ENCODE measurements at places on chromosomes 7 and 10.

DNA sequence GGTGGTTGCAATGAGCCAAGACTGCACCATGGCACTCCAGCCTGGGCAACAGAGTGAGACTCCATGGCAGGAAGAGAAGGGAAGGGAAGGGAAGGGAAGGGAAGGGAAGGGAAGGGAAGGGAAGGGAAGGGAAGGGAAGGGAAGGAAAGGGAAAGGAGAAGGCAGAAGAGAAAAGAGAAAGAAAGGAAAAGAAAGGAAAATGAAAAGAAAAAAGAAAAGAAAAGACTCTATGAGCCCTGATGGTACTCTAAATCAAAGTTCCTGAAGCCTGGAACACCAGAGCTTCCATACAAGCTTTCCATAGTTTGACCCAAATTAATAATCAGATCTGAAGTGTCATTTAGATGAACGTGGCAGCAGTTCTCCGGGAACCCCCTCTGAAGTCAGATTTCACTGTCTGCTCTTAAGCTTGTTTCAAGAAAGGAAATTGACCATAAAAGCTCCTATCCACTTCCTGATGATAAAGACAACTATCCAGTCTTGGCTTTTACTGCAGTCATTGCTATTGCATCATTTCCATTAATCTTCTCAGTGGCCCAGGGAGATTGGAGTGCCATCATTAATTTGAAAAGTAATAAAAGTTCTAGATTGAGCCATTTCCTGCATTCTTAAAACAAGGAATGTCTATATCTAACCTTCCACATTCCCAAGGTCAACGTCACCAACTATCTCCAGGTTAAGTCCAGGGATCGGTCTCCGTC is 44.2 kb upstream of the FRMD4A start:
- DNase-seq, result no peak

- DNase-seq, result peak; percentile 51
Observed at GRCh38 chr7:157139111-157139809, 534 bp downstream of the UBE3C start.

DNA sequence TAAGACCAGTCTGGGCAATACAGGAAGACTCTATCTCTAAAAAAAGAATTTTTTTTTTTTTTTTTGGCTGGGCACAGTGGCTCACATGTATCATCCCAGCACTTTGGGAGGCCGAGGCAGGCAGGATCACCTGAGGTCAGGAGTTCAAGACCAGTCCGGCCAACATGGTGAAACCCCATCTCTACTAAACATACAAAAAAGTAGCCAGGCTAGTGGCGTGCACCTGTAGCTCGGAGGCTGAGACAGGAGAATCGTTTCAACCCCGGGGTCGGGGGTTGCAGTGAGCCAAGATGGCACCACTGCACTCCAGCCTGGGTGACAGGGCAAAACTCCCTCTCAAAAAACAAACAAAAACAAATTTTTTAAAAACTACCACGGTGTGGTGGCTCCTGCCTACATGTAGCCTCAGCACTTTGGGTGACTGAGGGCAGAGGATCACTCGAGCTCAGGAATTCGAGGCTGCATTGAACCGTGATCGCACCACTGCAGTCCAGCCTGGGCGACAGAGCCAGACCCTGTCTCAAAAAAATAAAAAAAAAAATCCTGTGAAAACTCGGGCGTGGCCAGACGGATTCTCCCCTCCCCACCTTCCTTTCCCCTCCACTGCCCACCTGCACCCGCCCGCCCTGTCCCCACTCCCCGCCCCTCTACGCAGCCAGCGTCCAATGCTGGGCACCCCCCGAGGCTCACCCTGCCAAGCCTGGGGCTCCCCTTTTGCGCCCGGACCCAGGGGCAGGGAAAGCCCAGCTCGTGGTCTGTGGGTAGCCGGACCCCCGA is 745 bp upstream of the ORAI2 start:
- no peak for DNase-seq

DNA sequence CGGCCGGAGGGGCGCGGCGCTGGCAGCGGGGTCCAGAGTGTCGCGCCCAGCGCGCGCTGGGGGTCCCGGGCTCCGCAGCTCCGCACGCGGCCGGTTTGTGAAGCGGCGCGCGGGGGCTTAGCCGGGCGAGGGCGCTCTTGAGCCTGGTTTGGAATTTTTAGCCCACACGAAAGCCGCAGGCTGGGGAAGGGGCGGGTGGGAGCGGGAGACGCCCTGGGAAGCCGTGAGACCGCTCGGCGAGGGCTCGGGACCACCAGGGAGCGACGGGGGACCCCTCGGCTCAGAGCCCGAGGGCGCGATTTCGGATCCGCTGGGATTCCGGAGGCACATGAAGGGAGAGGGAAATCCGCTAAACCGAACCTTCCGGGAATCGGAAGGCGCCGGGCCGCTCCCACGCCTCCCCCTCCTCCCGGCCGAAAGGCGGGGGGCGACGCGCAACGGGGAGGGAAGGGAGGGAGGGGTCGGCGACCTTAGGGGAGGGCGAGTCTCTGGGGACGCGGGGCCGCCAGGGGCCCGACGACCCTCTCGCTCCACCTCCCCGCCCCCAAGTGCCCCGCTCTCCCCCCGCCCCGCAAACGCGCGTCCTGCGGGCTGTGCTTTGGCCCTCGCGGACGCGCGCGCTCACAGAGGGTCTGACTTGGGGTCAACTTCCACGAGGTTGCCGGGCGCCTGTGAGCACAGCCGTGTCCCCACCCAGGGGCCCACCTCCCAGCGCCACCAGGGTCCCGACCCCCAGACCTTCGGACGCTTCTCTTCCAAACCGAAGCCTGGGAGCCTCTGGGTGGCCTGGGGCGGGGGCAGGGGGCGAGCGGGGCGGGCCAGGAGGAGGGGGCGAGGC is 5.1 kb upstream of the ELFN1 start:
- DNase-seq, result peak; percentile 73

Measured in activated naive CD8-positive, alpha-beta T cell treated with anti-CD3 and anti-CD28 coated beads, Interleukin-2, amount 50 U/mL, for 24 hours (primary cell).